ENCODE measurements at places on chromosomes 1 and 21. TPM values are rescaled to one million over a fixed set of nuclear protein-coding genes. Genes with fewer than 3 reads are reported as not detected.

TRIM46 gene
- 1.6 TPM for total RNA-seq

BATF3 gene
- 3.5 TPM for total RNA-seq

GRCh38 chr1:118151312-118151937 lies 33.6 kb downstream of the SPAG17 start:
- DNase-seq, result peak; percentile 49

NEGR1 gene
- 10.0 TPM for total RNA-seq

Measured in ureter (tissue), 1 donor.